GM13976 (cell line): ENCODE measurements at places on chromosomes 13 and 19.

- DNase-seq, result no peak
These were observed 704.7 kb downstream of the DIAPH3 start for GRCh38 chr13:59458908-59459579.

GRCh38 chr19:54179921-54180461, 7.0 kb upstream of the TMC4 start:
- DNase-seq, result peak; percentile 25

DNA sequence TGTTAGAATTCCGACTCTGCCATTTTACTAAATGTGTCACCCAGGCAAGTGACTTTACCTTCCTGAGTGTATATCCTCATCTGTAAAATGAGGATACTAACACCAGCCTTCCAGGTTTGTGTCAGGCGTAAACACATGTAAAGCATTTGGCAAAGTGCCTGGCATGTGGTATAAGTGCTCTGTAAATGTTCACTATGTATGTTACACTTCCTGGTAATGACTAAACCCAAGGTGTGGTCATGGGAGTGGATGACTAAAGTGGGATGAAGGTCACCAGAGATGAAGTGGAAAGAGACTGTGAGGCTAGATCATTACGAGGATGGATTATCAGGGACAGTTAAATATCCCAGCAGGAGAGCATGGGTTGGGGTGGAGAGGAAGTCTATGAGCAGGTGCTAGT, 25.6 kb downstream of the DEDD2 start:
- DNase-seq, result no peak

DNA sequence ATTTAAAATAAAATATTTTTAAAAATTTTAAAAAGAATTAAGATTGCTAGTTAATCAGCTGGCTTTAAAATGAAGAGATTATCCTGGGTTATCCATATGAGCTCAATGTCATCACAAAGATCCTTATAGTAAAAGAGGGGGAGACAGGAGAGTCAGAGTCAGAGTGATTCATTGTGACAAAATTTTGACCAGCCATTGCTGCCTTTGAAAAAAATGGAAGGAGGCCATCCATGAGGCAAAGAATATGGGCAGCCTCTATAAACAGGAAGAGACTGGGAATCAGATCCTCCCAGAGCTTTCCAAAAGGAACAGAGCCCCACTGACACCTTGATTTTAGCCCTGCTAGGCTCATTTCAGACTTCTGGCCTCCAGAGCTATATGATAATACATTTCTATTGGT, 9.3 kb upstream of the RUBCNL start:
- DNase-seq, result no peak

- DNase-seq, result no peak
These were observed 4.2 kb upstream of the HIPK4 start for GRCh38 chr19:40393894-40394815.

DNA sequence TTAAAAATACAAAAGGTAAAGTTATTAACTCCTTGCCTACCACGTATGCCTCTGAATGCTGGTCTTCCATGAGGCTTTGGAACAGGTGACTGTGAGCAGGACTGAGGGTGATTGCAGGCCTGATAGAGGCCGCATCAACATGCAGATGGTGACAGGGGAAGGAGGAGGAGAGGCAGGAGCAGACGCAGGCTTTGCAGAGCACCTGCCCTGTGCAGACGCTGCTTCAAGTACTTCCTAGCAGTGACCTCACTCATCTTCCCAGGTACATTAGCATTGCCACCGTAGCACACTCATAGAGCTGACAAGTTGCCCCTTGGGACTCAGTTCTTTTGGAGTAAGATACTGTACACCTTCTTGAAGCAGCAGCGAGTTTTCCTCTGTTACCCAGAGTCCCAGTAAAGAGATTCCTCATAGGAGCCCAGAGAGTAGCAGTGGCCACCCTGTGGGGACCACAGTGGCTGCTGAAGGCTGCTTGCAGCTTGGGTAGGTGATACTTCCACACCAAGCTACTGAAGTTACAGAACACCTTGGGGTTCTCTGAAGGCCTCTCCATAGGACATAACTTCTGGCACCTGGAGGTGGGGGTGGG, 56.0 kb downstream of the ZNF536 start:
- no peak for DNase-seq

- no peak for DNase-seq
These were observed 12.4 kb downstream of the CILP2 start for GRCh38 chr19:19550485-19550929.

GRCh38 chr19:37932985-37933936, 26.3 kb downstream of the SIPA1L3 start:
- no peak for DNase-seq

- DNase-seq, result no peak
These were observed 483.6 kb downstream of the KLF5 start for GRCh38 chr13:73542446-73542845.

GRCh38 chr19:13958043-13958442, 5.7 kb downstream of the DCAF15 start:
- DNase-seq, result no peak

- no peak for DNase-seq
These were observed 235.1 kb upstream of the MIR17HG start for GRCh38 chr13:91112201-91112923.

- DNase-seq, result no peak
These were observed 2.7 kb downstream of the MYO9B start for GRCh38 chr19:17078036-17078919.

GRCh38 chr13:88429862-88430261, 758.7 kb downstream of the SLITRK5 start:
- DNase-seq, result no peak

DNA sequence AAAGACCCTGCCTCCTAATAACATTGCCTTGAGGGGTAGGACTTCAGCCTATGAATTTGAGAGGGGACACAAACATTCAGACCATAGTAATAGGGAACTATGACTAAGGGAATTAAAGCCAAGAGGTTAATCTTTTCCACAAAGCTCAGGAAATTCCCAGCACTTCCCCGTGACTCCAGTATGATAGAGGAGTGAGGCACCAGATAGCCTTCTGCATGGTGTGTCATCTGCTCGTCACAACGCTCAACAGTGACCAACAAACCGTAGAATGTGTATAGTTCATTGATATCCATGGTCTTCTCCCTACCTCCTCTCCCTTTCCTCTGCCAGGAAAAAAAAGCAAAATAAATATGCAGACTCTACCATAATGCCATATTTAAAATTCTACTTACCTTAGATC, 64.4 kb downstream of the B3GLCT start:
- no peak for DNase-seq

GRCh38 chr19:28358633-28359032, 854.3 kb downstream of the UQCRFS1 start:
- DNase-seq, result no peak

- no peak for DNase-seq
These were observed 243.4 kb downstream of the ENOX1 start for GRCh38 chr13:43543331-43543730.

- DNase-seq, result no peak
These were observed 28.9 kb upstream of the TNFRSF19 start for GRCh38 chr13:23541221-23541824.

DNA sequence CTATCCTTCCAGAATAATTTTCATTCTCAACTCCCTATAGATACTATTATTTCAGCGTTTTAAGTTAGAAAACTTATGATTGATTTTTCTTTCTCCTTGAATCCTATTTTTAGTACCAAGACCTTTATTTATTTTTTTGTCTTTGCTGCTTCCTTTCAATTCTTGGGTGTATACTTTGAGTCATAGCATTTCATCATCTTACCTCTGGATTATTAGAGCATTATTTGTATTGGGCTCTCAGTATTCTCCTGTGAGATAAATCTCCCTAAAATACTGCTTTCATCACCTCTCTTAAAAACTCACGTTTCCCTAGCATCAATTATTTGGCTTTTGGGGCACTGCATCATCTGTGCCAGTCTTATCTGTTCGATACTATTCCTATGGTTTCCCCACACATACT, 222.8 kb downstream of the POSTN start:
- DNase-seq, result no peak
